ENCODE measurements at places on chromosomes 1 and 21.

DNA sequence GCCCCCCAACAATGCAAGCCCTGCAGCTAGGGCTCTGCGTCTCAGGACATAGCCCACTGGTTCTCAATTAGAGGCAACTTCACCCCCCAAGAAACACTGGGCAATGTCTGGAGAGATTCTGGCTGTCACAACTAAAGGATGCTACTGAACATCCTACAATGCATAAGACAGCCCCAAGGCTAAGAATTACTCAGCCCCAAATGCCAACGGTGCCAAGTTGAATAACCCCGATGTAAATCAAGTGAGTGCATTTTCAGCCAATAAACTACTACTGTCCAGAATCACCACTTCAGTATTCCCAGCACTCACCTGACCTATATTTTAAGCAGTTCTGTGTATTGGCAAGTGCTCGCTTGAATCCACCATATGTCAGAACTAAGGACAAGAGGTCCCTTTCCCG is 6.9 kb downstream of the RIPK4 start:
- no peak for DNase-seq

- DNase-seq: no peak
Measured at GRCh38 chr21:46116776-46117585, 19.1 kb downstream of the COL6A2 start.

DNA sequence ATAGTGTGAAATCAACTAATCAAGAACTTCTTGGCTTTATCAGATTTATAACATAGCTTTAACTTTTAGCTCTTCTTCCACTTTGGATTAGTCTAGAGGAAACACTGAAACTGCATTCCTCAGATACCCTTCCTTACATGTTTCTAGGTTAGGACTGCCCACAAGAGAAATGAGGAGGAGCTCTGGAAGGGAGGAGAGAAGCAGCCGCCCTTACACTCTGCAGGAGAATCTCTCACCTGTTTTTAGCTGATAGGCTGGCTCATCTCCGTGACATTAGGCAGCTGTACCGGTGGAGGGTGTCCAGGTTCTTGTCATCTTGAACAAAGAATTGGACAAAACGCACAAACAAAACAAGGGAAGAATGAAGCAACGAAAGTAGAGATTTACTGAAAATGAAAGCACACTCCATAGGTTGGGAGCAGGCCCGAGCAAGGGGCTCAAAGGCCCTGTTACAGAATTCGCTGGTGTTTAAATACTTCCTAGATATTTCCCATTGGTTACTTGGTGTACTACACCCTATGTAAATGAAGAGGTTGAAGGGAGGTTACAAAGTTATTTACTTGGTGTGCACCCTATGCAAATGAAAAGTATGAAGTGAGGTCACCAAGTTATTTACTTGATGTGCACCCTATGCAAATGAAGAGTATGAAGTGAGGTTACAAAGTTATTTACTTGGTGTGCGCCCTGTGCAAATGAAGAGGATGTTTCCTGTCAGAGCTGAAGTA is 524.9 kb upstream of the CHRM3 start:
- no peak for DNase-seq

- DNase-seq: no peak
Measured at GRCh38 chr1:52157582-52157981, 15.7 kb downstream of the ZFYVE9 start.

DNA sequence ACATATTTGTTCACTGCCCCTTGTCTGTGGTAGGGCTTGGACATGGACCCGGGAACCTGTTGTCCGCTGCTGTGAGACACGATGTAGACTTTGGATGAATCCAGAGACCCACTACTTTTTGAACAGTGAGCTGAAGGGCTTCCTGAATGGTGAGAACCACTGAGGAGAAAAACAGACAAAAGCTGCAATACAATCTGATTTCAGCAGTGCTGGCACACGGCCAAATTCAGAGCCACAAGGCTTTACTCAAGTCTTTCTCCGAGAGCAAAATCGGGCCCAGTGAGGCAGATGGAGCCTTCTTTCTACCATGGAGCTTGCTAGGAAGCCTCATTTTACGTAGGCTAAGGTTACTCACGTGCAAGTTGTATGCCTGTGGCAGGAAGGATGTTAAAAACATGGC is 197.6 kb downstream of the SIPA1L2 start:
- no peak for DNase-seq

GRCh38 chr1:17297991-17298390 is 10.0 kb upstream of the PADI4 start:
- no peak for DNase-seq

DNA sequence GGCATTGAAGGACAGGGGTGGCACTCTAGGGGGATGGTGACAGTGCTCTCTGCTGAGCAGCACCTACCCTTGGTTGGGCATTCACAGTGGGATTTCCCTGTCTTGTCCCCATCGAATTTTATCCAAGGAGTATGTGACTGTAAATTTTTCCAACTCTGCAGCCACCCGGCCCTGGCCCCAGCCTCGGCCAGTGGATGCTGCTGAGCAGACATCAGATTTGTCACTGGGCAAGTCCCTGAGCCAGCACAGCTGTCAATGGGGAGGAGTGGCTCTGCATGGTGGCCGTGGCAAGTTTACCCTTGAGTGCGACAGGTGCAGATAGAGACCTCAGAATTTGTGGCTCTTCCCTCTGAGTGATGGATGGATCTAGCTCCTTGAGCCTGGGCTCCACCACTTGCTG is 240.2 kb upstream of the CSF3R start:
- DNase-seq: no peak

GRCh38 chr1:31639543-31639942 is 5.1 kb downstream of the PEF1 start:
- no peak for DNase-seq

DNA sequence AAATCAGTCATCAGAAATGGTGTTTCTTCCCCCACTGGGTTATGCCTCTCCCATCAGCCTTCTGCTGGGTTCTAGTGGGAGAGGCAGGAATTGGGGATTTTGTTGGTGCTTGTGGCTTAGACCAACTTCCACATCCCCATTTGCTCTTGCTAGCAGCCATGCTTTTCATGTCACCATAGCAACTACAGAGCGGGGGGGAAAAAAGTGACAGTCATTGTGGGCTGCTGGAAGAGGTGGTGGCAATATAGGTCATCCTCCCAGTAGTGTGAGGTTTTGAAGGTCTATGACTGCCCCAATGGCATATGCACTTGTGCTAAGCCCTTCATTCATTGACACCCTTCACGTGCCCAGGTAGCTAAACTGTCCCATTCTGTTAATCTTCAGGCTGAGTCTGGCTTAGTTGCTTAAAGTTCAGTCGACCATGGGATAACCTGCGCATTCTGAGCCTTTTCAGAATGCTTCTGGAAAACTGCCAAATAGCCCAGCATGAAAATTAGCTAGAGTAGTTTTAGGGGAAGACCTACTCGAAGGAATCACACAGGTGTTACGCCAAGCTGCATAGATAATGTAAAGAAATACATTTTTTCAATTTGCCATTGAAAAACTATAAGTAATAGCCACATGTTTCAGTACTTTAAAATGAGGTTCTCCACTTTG is 53.7 kb upstream of the ZNF326 start:
- DNase-seq: no peak

GRCh38 chr1:47555841-47556560 is 118.2 kb downstream of the FOXD2 start:
- no peak for DNase-seq

DNA sequence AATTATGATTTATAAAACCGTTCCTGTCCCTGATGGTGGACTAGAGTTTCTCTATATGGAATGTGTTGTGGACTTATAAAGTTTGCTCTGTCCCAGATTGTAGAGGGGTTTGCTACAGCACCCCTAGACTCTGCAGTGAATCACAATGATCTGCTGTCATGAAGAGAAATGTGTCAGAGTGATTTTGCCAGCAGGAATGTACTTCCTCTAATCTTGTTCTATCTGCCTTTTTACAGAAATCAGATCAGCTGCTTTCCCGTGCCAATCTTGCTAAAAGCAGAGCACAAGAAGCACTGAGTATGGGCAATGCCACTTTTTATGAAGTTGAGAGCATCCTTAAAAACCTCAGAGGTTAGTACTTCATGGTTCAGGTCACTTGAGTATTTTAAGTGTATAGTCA is 52.0 kb downstream of the LAMC2 start:
- DNase-seq: no peak

DNA sequence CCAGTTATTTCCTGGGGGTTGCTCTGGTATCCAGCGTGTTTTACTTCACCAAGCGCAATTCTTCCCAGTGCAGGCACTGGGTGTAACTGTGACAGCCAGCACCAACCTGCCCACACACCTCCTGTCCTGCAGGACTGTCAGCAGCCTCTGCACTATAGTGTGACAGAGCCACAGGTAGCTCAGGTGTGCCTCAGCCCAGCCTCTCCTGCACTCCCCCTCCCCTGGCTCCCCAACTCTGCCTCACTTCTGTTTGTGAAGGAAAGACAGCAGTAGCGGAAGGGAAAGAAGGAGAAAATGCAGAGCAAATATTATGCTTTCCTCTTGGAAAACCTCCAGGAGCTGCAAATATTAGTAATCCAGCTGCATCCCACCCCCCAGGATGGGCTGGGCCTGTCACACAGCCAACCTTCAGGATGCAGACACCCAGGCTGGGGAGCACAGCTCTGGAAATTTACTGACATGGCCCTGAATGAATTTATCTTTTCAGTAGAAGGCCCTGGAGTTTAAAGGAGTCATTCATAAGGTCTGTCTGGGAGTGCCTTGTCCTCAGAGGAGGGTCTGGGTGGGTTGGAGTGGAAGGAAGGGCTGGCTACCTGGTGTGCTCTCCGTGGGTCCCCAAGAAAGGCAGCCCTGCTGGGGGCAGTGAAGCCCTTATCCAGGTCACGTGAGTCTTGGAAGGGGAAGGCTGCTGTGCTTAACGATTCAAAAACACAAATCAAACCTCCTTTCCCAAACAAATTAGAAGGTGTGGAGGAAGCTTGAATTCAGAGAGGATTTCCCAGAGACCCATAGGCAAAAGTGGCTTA is 20.9 kb downstream of the CAPN2 start:
- no peak for DNase-seq

GRCh38 chr21:34707876-34708325 is 39.1 kb downstream of the CLIC6 start:
- no peak for DNase-seq

GRCh38 chr1:200351826-200352549 is 57.8 kb downstream of the ZNF281 start:
- DNase-seq: no peak

GRCh38 chr21:31429506-31429905 is 85.4 kb upstream of the TIAM1 start:
- no peak for DNase-seq

- no peak for DNase-seq
Measured at GRCh38 chr1:96234299-96234698, 487.3 kb upstream of the PTBP2 start.

DNA sequence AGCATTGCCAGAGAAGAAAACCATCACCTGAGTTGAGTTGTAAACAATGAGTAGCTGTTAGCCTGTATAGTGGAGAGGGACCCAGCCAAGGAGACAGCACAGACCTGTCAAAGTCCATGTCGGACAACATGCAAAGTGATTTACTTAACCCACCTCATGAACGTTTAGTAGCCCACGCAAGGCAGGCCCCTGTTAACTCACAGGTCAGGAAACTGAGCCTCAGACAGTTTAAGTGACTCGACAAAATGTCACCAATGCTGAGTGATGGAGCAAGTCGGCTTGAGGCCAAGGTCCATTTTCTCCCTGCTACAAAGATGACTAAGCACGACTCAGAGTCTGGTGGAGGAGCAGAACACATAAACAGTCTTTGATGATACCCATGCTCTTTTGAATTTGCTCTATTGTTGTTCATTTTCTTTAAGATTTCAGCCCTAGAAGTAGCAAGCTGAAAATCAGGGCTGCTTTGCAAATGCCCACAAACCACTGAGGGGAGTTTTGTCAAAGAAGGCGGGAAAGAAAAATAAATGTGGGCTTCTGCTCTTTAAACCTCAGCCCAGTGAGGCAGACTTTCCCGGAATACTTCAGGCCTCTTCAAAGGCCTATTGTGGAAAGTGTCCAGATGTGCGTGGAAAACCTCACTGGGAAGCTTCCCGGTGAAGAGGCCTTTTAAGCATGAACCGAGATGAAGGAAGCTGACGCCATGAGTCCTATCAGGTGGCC is 83.8 kb upstream of the HOOK1 start:
- DNase-seq: no peak

GRCh38 chr1:176903474-176903873 is 261.0 kb downstream of the ASTN1 start:
- DNase-seq: no peak

GRCh38 chr1:151944126-151944856 is 35.0 kb upstream of the THEM4 start:
- DNase-seq: no peak

- no peak for DNase-seq
Measured at GRCh38 chr1:30462826-30463425, 260.5 kb downstream of the MATN1 start.

- DNase-seq: no peak
Measured at GRCh38 chr1:235423214-235423652, 56.0 kb downstream of the TBCE start.

DNA sequence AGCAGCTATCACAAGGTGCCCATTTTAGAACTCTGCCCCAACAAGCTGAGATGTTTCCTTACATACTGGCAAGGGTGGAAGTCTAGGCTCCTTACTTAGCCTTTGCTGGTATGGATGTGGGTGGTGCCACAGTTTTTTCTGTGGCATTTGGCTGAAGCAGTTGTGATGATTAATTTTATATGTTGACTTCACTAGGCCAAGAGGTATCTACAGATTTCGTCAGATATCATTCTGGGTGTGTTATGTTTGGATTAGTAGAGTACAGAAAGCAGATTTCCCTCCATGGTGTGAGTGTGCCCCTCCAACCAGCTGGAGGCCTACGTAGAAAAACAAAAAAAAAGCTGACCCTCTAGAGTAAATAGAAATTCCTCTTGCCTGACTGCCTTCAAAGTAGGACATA is 317.0 kb downstream of the BARHL2 start:
- DNase-seq: no peak

DNA sequence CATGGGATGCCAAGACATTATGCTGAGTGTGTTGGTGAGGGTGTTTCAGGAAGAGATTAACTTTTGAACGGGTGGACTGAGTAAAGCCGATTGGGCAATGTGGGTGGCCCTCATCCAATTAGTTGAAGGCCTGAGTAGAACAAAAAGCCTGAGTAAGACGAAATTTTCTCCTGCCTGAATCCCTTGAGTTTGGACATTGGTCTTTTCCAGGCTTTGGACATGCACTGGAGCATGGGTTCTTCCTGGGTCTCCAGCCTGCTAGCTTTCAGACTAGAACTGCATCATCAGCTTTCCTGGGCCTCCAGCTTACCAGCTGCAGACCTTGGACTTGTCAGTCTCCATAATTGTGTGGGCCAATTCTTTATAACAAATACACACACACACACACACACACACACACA is 63.6 kb downstream of the NIBAN1 start:
- DNase-seq: no peak

DNA sequence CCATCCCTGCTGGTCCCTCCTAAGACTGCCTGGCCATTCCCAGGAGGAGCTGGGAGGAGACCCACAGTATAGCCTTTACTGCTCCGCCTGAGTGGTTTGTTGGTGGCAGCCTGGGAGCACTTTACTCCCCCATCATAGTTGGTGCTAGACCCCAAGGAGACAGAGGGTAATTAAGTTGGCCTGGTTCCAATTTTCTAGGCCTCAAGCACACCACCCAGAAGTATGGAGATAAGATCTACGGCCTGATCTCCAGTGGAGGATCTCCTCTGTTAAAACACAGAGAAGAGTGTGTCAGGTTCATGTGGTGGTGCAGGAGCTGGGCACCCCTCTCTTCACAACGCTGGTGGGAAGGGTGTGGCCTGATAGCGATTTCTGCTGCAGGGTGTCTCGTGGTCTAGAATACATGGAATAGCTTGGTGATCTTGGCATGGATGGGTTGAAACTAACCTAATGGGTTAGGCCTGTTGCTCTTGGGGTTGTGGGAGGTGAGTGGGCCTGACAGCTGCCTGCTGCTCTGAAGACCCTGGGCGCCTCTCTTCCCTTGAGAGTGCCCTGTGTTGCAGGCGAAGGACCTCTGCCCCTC is 68.5 kb downstream of the FASLG start:
- DNase-seq: no peak

All from NK-92 treated with Interleukin-12 subunit alpha and Interleukin-12 subunit beta, amount 100 ng/mL, for 24 hours (cell line).